ENCODE measurements at places on chromosomes 1 and 21.

DNA sequence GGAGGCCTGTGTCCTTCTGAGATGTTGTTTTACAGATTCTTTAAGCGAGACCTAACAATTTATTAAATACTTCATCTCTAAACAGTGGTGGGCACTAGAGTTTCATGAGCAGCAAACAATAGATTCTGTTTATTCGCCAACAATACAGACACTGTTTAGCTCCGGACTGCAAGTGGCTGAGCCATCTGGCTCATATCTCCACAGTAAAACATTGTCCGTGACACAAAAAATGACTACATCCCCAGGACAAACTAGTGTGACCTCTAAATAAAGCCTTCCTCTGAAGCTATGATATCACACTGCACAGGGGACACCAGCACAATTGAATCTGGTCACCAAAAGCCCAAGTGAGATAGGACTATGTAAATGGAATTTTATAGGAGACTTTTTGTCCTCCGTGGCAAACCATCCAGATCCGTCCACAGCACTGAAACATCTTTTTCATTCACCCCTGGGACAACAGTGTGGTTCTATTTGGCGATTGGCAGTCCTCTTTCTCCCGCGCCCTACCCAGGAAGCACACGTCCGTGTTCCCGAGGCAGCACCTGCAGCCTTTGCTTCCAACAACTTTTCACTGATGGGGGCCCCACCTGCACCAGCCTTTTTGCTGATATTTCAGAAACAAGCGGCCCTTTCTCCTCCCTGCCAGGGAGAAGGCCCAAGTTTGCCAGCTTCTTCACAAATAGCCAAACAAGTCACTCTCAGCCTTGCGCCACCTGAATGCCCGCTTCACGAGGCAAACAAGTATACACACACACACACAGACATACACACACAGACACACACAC, 47.4 kb downstream of the OLIG1 start:
- DNase-seq = no peak

DNA sequence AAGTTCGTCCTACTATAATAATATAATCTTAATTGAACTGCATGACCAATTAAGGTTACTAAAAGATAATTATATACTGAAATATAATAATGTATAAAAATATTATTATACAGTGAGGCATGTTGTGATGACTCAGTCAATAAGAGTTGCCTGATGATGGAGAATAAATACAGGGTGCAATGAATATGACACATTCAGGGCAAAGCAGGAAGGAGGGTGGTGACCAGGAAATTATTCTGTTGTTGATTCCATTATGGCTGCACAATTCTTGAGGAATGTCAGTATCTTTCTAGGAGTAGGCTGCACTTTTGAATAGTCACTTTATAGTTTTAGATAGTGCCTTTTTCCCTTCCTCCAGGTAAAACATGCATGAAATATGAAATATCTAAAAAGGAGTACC, 46.4 kb upstream of the RGS21 start:
- no peak for DNase-seq

- DNase-seq = no peak
Observed at GRCh38 chr1:202505356-202505755, 156.9 kb downstream of the PPP1R12B start.

GRCh38 chr1:245771511-245772281, 616.9 kb downstream of the KIF26B start:
- no peak for DNase-seq

DNA sequence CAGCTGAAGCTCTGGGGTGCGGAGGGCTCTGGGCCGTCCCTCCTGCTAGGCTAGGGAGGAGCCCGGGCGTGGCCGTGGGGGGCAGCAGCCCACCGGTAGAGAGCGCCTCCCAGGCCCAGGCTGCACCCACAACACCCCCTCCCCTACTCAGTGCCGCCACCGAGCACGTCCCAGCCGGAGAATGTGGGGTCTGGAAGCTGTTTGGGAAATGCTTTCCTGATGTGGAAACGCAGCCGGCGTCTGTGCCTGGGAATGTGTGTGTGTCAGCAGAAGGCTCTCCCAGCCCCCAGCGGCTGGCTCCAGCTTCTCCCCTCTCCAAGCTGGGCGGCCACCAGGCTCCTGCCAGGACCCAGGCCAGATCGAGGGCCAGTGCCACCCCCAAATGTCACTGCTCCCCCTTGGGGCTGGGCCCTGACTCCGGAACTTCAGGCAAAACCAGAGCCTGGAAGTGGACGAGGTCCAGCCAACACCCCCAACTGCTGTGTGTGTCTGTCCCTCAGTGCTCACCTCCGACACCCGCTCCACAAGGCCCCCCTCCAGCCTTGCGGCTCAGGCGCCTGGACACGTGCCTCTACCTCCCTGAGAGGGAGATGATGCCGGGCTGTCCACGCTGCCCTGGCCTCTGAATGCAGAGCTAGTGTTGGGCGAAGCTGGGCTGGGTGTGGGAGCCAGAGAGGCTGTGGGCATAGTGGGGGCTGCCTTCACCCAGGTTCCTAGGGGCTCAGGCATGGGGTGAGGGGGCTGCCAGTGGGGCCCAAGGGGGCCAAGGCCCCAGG, 74.7 kb downstream of the MEGF6 start:
- no peak for DNase-seq

GRCh38 chr1:232470711-232471110, 159.2 kb downstream of the SIPA1L2 start:
- no peak for DNase-seq

DNA sequence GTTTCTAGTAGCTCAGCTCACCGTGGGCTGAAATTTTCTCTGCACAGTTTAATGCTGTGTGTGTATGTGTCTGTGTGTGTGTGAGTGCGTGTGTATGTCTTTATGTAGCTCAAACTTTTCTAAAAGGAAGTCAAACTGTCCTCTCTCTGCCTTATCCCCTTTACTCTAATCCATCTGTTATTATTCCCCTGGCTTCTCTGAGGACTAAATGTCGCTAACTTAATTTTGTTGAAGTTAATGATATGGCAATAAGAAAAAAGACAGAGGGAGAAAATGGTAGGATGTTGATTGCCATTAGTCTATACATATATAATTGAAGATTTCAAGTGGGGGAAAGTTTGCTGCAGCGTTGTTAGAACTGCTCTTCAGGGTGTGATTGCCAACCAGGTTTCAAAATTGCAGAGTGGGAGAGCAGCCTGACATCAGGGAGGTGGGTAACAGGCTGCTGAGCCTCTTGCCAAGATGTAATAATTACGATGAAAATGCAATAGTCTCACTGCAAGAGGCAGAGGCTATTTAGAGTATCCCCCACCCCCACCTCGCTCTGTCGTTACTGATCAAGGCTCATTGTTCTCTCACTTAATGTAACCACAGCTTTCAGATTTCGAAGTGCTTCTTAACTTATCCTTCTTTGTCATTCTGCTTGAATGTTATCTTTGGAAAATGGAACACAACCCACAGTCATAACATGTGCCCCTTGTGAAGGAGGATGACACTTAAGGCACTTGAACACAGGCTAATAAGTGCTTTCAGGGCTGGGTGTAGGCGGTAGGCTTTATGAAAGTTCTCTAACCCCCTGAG, 559.0 kb upstream of the PLXNA2 start:
- no peak for DNase-seq

- no peak for DNase-seq
Observed at GRCh38 chr1:14790982-14791381, 192.5 kb downstream of the KAZN start.

- DNase-seq = no peak
Observed at GRCh38 chr1:115473986-115474565, 136.0 kb upstream of the NGF start.

GRCh38 chr1:51282605-51283004, 46.5 kb downstream of the RNF11 start:
- no peak for DNase-seq

DNA sequence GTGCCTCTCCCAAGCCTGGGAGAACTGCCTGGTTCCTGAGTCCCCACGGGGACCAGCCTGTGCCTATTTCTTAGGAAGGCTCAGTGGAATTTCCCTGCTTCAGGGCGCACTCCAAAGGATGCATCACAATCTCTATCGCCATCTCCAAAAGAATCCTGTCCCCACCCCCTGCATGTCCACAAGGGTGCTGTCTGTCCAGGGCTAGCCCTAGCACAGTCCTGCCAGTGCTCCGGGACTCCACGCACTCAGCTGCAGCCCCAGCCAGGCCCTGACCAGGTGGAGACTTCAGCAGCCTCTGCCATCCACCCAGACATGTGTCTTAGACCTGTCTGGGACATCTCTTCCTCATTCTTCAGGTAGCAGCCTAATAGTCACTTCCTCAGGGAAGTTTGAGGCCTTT, 199.7 kb downstream of the GRIK3 start:
- no peak for DNase-seq

DNA sequence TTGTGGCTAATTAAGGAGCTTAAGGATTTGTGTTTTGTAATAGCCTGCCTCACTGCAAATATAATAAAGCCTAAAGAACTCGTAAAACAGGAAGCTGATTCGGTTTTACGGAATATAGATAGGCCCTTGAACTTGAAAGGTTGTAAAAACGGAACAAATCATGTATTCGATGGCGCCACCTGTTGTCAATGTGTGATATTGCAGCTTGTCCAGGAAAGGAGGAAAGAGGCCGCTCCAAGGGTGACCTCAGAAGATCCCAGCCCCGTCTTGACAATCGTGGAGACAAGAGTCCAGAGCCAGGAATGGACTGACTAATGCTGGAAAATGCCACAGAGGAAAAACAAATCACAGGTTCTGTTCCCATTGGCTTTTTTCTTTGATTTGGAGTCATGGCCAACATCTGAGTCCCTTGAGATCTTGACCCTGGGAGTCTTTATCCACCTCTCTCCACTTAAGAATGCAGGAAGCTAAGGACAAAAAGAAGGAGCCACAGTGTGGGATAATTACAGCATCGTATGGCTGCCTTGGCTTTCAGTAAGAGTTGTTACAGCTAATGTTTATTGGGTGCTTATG, 7.0 kb upstream of the IGSF21 start:
- DNase-seq = peak; percentile 62
